ENCODE measurements at places on chromosomes 5 and 9.

GRCh38 chr5:125499636-125500332 is 753.3 kb upstream of the ZNF608 start:
- DNase-seq, result no peak

DNA sequence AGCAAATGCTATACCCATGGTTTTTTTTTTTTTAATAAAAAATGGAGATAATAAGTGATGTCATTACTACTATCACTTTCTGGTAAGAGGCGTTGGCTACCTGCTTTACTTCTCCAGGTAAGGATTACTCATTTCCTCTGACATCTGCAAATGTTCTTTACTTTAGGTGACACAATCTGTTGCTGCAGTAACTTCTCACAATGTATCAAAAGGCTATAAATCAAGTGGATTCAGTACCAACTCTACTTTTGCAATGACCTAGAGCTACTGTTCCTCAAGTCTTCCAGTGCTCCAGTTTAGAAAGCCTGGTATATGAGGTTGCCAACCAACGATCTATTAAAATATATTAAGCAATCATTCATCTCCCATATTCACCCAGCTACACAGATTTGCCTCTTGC is 129.1 kb downstream of the PLK2 start:
- DNase-seq, result no peak

DNA sequence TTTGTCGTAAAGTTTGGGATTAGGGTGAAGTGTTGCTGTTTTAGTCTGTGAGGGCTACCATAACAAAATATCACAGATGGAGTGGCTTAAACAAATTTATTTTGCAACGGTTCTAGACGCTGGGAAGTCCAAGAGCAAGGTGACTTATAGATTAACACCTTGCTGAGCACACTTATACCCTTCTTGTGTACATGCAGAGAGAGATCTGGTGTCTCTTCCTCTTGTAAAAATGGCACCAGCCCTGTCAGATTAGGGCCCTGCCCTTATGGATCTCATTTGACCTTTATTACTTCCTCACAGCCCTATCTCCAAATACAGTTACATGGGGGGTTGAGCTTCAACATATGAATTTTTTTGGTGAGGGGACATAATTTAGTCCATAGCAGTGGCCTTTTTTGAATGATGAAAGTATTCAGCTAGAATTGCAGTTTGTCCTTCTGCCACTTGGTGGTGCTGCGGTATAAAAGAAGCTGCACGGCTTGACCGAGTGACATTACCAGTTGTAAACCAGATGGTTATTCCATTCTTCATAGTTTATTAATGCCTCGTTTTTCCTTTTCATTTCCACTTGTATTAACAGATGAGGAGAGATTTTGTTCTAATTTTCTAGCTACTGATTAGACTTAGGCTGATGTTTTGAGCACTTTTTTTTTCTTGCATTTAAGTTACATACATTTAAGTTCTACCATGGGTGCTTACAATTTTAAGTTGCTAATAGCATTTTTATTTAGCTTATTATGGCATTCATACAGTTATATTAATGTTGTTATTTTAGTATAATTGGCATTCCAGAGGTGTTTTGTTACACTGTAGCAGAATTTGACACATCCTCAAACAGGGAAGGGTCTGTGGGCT is 19.4 kb downstream of the DCP2 start:
- peak; percentile 39 for DNase-seq

DNA sequence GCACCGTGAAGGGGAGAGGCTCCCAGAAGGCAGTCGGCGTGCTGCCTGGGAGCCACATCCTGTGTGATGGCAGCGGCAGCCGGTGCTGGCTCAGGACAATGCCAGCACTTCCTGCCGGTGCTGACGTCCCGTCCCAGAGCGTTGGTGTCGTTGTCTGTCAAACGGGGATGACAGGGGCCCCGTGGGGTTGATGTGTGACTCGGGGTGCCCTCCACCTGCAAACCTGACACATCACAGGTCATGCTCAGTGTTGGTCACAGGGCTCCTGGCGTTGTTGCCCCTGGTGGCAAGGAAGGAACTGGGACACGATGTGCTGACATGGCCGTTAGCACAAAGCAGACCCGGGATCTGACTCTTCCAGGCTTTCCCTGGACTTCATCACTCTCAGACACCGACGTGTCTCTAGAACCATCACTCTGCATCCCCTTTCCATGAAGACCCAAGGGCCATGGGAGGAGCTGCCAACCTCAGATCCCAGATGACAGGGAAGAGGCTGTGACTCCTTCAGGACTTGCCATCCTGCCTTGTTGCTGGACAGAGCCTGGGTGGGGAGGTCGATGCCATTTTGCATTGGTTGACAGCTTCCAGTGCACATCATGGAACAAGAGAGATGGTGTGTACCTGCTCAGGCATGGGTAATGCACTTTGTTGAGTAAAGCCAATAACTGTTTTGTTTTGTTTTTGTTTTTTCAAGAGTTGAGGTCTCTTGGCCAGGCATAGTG is 21.5 kb downstream of the PLPP7 start:
- no peak for DNase-seq

DNA sequence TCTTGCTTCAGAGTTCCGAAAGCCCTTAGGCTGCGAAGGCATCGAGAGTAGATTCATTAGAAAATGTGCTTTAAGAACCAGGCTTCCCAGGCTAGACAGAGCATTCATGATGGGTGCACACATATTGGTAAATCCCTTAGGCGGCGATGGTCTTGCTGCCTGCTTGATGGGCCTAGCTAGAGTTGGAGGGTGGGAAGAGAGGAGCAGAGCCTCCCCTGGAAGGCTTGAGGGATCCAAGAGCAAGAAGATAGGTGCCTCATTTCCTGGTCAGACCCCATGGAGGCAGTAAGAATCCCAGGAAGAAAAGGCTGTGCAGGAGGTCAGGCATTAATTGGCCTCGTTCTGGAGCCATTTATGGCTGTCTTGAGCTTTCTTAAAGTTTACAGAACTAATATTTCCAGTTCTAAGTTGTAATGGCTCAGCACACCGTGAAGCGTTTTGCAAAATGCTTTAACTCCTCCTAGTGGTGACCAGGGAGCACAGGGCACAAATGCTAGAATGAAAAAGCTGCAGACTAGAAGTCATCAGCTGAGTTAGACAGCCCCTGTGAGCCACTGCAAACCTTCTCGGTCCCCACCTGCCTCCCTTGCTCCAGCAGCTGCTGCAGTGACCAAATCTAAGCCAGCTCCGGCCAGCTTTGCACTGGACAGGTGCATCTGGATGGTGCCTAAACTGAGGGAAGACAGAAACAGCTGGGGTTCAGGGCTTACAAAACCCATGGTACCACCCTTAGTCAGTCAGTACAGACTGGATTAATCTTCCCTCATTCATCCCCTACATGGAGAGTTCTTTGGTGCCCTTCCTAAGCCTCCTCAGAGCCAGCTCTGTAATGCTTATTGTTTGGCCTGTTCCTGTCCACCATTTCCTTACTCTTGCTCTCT is 14.7 kb downstream of the SLC45A2 start:
- peak; percentile 29 for DNase-seq

DNA sequence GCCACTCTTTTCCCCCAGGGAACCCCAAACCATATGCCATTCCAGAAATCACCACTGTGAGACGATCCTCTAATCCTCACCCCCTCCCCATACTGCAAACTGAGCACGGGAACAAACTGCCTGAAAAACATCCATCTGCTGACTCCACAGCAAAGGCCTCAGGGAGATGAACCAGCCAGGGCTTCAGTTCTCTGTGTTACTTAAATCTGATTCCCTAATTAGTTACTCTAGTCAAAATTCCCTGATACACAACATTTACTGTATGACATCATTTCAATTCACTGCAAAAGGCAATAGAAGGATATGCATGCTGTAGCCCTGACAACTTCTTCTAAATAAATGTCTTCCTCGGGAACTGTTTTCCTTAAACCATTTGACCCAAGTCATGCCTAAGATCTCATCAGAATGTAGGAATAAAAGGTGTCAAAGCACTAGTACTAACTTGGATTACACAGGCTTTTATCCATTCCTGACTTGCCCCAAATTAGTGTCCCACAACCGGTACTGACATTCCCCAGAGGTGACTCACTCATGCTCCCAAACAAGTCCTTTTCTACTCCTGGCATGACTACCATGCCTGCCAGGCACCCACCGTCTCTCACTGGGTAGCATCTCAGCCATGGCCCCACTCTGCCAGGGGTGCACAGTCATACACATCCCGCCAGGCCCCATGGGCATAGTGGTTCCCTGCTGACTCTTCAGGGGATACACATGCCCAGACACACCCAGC is 35.0 kb downstream of the MTX3 start:
- DNase-seq, result no peak

- no peak for DNase-seq
Observed at GRCh38 chr5:135484674-135485086, 32.5 kb upstream of the TIFAB start.

DNA sequence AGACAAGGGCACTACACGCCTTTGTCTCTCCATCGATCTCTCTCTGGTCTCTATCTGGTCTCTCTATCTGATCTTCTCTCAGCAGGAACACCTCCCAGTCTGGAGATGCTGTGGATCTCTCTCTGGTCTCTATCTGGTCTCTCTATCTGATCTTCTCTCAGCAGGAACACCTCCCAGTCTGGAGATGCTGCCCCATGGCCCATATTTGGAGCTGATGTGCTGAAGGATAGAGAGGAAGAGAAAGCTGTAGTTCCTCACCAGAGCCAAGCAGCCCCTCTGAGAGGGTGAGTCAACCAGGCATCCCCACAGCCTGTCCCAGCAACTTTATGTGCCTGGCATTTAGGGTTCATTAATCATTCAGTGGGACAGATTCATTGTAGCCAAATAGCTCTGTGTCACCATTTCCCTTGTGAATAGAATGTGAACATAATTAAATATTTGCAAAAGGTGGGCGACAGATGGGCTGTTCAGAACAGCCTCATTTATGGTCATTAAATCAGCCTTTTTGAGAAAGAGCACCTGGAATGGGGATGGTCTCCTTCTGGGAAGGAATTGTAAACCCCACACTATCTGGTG is 189.3 kb upstream of the MAST4 start:
- DNase-seq, result no peak

DNA sequence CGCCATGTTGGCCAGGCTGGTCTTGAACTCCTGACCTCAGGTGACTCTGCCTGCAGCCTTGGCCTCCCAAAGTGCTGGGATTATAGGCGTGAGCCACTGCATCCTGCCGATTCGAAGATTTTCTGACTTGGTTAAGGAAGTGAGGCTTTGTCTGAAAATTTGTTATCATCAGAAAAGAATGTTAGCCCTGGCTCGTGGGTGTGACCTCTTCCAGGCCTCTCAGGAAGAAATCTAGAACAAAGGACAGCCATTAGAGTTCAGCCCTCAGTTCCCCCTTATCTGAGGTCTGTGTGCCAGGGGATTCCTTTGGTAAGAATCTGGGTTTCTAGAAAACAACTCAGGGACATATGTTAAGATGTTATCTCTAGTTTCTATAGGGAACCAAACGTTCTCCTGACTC is 6.2 kb downstream of the OR2S2 start:
- DNase-seq, result no peak

- no peak for DNase-seq
Observed at GRCh38 chr5:19099195-19099594, 888.8 kb downstream of the CDH18 start.

GRCh38 chr5:132463811-132464155 is 26.8 kb downstream of the IRF1 start:
- no peak for DNase-seq

GRCh38 chr9:4118666-4119065 is 181.2 kb downstream of the GLIS3 start:
- no peak for DNase-seq

GRCh38 chr5:39775086-39775796 is 350.5 kb upstream of the DAB2 start:
- DNase-seq, result no peak
